GM12892 (cell line): ENCODE measurements at places on chromosomes 2 and 18.

DNA sequence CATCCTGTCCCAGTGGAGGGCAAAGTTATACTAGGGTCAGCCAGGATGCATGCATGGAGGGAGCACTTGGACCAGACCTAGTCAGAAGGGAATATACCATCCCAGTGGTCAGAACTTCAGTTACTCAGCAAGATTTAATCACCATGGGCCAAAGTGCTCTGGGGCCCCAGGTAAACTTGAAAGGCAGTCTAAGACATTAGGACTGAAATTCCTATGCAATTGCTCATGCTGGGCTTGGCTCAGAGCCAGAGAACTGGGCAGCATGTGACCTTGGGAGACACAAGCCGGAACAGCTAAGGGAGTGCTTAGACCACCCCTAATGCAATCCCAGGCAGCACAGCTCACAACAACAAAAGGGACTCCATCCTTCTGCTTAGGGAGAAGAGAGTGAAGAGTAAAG, 401.3 kb downstream of the KCNJ3 start:
- DNase-seq, result no peak

DNA sequence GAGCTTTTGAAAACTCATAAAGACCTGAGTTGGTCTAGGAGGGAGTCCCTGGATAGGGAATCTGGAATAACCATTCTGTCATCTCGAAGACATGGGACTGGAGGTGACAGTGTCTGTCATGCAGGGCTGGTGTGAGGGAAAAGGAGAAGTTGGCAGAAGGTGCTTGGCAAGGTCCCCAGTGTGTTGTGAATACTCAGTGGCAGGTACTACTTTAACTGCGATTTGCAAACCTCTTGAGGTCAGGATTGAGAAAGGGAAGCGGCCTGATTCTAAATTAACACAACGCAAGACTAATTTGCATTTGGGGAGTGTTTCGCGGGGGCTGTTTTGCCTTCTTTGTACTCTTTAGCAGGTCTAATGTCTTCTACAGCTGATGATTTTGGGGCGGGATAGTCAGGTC, 77.0 kb upstream of the TMEM200C start:
- no peak for DNase-seq

DNA sequence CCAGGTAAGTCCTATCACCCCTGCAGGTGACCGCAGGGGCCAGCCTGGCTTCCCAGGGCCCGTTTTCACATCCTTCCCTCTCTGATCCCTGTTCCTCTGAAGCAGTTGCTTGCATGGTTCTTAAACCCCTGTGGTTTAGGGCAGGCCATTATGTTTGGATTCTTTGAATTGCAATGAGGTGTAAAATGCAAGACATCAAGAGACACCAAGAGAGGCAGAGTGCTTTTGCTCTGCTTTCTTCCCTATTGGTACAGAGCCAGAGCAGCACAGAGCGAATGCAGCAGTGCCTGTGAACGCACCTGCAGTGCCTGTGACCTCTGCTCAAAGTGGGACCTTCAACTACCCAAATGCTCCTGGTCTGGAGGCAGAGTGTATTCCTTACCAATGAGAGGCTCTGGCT, 7.6 kb downstream of the RFX8 start:
- no peak for DNase-seq

GRCh38 chr2:226760412-226761194, 39.0 kb downstream of the IRS1 start:
- DNase-seq, result no peak

GRCh38 chr2:40228310-40228709, 223.6 kb downstream of the SLC8A1 start:
- no peak for DNase-seq

GRCh38 chr2:44578471-44579093, 216.8 kb downstream of the CAMKMT start:
- DNase-seq, result peak; percentile 14

- no peak for DNase-seq
Measured at GRCh38 chr2:172281648-172282570, 145.5 kb upstream of the ITGA6 start.

DNA sequence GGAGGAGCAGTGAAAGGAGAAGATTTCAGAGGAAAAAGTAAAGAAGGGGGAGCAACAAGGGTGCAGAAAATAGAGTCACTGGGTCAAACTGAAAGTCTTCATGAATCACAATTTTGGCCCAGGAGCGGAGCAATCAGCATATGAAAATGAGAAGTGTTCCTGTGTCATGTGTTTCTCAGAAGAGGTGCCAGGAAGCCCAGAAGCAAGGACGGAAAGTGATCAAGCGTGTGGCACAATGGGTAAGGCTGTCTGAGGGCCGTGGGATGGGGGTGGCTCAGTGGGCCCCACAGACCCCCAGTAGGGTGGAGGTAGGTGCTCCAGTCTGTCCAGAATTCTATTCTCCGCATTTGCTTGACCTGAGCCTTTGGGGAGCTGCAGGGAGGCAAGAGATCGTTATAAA, 44.2 kb downstream of the SP140 start:
- no peak for DNase-seq

DNA sequence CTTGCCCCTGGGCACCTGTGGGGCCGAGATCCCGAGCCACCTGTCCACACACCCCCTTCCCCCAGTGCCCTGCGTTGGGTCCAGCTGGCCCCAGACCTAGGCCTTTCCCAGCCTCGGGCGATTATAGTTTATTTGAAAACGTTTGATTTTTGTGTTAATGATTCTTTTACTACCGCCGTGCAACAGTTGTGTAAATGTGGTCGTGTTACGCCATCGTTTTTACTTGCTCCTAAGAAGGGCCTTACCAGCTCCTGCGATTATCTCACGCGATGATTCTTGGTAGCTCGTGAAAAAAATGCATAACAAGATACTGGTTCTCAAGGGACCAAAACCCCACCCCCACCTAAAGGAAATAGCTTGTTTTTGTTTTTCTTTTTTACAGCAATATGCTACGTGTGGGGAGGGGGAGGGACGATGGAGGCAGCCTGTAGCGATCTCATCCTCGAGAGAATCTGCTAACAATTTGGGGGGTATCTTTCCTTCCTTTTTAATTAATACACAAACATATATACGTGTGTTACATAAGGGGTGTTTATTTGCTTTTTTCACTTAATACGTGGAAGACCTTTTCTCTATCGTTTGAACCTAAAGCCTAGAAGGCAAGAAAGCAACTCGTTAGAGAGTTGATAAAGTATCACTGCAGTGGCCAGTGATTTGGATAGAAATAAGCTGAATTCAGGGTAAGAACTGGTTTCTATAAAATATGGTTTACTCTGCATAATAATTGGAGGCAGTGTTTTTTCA, 1.0 kb downstream of the ZDBF2 start:
- DNase-seq, result no peak

DNA sequence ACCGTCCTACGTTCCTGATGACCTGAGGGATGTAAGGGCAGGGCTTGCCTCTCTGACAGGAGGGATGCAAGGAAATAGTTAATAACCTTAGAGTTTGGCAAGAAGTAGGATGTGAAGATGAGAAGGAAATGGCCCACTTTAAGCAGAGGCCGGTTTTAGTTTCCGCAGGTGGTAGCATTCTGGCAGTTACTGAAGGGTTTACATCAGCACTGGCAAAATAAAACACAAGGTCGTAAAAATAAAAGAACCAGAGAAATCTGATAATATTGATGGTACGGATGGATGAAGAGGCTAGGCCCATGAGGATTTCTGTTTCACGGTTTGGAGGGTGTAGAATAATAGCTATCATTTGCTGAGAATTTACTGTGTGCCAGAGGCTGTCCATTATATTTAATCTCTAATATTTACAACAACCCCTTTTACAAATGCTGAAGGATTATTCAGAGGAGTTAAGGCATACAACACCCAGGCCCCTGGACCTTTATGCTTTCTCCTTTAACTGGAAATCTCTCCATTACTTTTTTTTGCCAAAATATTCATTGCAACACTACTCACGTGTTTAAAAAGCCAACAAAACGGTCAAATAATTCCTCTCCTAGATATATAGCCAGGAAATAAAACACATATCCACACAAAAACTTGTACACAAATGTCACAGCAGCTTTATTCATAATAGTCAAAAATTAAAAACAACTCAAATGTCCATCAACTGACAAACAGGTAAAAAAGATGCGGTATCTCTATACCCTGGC, 28.5 kb downstream of the DAPL1 start:
- no peak for DNase-seq

GRCh38 chr2:114082731-114083433, 193.0 kb downstream of the ACTR3 start:
- no peak for DNase-seq

GRCh38 chr18:42155024-42155423, 200.0 kb downstream of the PIK3C3 start:
- no peak for DNase-seq

DNA sequence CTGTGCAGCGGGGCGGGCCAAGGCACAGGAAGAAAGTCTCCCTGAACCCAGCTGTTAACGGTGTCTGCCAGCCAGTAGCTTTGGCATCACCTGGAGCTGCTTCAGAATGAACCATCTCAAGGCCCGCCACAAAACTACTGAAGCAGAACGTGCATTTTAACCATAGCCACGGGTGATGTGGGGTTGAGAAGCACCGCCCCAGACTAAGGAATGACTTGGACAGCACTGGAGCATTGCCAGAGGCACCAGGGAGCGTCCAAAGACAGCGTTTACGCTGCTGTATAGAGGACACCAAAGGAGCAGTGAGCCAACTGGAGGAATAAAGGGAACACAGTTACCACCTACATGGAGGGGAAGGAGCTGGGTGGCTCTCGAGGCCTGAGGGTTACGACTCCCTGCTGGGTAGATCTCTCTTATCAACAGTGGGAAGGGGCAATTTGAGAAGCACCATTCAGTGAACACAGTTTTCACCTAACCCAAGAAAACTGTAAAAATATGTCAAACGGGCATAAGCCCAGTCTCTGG, 28.4 kb upstream of the LONRF2 start:
- no peak for DNase-seq

GRCh38 chr2:104447831-104448434, 406.0 kb upstream of the POU3F3 start:
- DNase-seq, result no peak

DNA sequence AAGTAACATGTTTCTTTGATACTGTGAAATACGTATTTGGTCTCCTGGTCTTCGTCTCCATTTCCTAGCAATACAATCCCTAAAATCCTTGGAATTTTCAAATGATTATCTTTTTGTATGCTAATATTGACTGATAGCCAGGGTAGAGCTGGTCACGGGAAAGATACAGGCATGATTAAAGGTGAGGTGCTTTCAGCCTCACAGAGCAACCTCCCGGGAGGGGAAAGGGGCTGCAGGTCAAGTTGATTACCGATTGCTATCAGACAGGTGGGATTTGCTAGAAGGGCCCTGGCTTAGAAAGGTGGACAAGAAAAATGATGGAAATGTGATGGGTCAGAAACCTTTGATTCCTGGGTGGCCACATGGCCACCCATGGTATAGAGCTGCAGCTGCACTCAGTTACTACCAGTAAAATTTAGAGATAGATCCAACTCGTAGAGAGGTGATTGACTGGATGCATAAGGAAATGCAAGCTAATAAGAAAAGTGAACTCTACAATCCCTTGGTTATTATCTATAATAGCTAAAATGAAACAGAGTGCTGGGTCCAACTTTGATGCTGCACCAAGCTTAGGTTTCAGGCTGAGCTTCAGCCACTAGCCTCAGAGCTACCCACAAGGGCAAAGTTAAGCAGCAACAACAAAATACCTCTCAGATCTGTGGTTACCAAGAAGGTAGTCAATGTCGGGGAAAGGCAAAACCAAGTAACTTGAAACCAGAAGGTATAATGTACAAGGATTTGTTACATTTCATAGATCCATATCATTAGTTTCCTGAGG, 15.3 kb downstream of the YPEL5 start:
- no peak for DNase-seq

GRCh38 chr2:127498386-127498785, 27.9 kb downstream of the IWS1 start:
- DNase-seq, result no peak

DNA sequence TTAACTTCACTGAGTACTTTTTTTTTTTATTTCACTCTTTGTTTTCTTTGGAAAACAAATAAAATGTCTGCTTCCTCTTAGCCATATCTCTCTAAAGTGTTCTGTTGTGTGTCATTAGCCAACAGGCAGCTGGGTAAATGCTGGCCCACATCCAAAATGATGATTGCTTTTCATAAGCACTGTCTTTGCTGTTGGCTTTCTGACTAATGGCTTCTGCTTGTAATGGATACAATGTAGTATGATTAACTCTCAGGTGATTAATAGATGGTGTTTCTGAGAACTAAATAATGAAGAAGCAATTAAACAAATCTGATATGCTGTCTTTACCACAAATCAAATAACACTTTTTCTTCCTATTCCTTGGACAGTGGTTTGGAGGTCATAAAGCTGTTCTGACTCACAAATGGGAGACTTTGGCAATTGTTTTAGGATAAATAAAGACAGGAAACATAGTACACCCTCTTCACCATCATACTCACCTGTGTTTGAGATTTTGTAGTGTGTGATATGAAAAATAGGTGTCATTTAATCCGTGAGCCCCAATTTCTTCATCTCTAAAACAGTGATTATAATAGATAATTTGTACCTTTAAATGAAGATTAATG, 888.4 kb downstream of the TSN start:
- no peak for DNase-seq

GRCh38 chr18:44356566-44357157, 324.0 kb upstream of the SETBP1 start:
- no peak for DNase-seq

- DNase-seq, result no peak
Measured at GRCh38 chr18:75840131-75840530, 412.6 kb upstream of the SMIM21 start.

DNA sequence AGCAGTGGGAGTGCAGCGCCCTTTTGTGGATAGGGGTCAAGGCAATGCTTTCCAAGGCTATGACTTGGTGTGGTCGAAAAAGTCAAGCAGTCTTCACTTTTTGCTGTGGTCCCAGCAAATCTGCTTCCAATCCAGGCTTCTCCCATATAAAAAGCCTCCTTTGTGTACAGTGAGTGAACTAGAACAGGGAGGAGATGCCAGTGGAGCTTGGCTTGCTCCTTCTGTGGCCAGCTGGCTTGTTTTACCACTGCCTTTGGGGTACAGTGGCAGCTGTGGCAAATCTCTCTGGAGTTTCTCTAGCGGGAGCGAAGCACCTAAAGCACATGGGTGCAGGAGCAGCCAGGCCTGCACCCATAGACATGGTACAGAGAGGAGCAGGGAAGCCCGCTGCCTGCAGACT, 103.5 kb downstream of the MSH2 start:
- DNase-seq, result no peak

- DNase-seq, result no peak
Measured at GRCh38 chr2:31937741-31938140, 73.1 kb downstream of the MEMO1 start.

DNA sequence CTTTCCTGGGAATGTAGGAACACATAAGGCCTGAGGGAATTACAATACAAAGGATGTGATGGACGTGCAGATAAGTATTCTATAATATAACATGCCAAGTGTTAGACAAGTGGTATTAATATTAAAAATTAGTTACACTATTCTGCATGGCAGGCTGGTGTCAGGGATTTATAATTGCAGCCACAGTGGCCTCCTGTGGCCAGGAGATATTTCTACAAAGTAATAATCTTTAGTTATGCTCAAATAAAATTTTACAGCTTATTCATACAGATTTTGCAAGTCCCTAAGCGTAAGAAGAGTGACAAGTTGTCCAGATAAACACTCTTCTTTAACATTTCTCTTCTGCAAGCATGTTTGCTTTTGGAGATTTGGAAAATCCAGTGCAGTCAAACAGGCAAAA, 90.4 kb upstream of the CBLN2 start:
- DNase-seq, result no peak

GRCh38 chr2:113940891-113941290, 51.0 kb downstream of the ACTR3 start:
- DNase-seq, result no peak

- DNase-seq, result no peak
Measured at GRCh38 chr2:147355706-147356105, 489.1 kb upstream of the ACVR2A start.

- no peak for DNase-seq
Measured at GRCh38 chr2:102839668-102840388, 78.0 kb downstream of the TMEM182 start.

GRCh38 chr2:238859636-238860347, 11.9 kb downstream of the TWIST2 start:
- no peak for DNase-seq
